ENCODE measurements at places on chromosomes 11 and 22. TPM values are rescaled to one million over a fixed set of nuclear protein-coding genes. Genes with fewer than 3 reads are reported as not detected.
A peak's percentile ranks its signal among the peaks of the same experiment; 100 is the strongest.

Gene BARX2
- 0.10 TPM for total RNA-seq

- H3K27me3 ChIP-seq, result no peaks in the 10 kb centered on the region
- no peak for DNase-seq
- H3K36me3 ChIP-seq, result no peaks in the 10 kb centered on the region
- H3K4me3 ChIP-seq, result no peak overlapping the region
Observed at GRCh38 chr22:44802071-44802700, 49.8 kb downstream of the ARHGAP8 start.

GRCh38 chr22:21933413-21933812 is 19.2 kb downstream of the PPM1F start:
- DNase-seq, result no peak
- H3K4me1 ChIP-seq, result peaks cover 8% of the 10 kb centered on the region
- no peaks in the 10 kb centered on the region for H3K27me3 ChIP-seq
- no peaks in the 10 kb centered on the region for H3K36me3 ChIP-seq

GRCh38 chr11:100709233-100709957 is 22.3 kb downstream of the ARHGAP42 start:
- no peak overlapping the region for H3K27ac ChIP-seq
- H3K4me3 ChIP-seq, result no peak overlapping the region
- H3K27me3 ChIP-seq, result no peaks in the 10 kb centered on the region
- no peaks in the 10 kb centered on the region for H3K4me1 ChIP-seq
- no peak for DNase-seq

- H3K36me3 ChIP-seq, result no peaks in the 10 kb centered on the region
- no peak for DNase-seq
- H3K27me3 ChIP-seq, result no peaks in the 10 kb centered on the region
- peaks cover 9% of the 10 kb centered on the region for H3K4me1 ChIP-seq
Observed at GRCh38 chr22:23403152-23403719, 176.9 kb downstream of the IGLL1 start.

Gene FGF19
- 1.0 TPM for total RNA-seq

Gene CLTCL1
- 2.2 TPM for total RNA-seq

- peak overlapping the region; percentile 51 for H3K4me3 ChIP-seq
- H3K4me1 ChIP-seq, result peaks cover 31% of the 10 kb centered on the region
- peak; percentile 95 for DNase-seq
- H3K27me3 ChIP-seq, result no peaks in the 10 kb centered on the region
- no peaks in the 10 kb centered on the region for H3K36me3 ChIP-seq
- H3K27ac ChIP-seq, result peak overlapping the region; percentile 99
Observed at GRCh38 chr11:72040491-72041363, 39.6 kb downstream of the NUMA1 start.

Gene RGL4
- total RNA-seq, result not detected

- no peaks in the 10 kb centered on the region for H3K27me3 ChIP-seq
- H3K27ac ChIP-seq, result peak overlapping the region; percentile 45
- H3K4me3 ChIP-seq, result no peak overlapping the region
Observed at GRCh38 chr11:64229090-64229743, 1.1 kb upstream of the DNAJC4 start.

- H3K4me1 ChIP-seq, result no peaks in the 10 kb centered on the region
- no peaks in the 10 kb centered on the region for H3K27me3 ChIP-seq
- no peak for DNase-seq
- no peak overlapping the region for H3K4me3 ChIP-seq
Observed at GRCh38 chr22:45612940-45613339, 58.7 kb upstream of the ATXN10 start.

DNA sequence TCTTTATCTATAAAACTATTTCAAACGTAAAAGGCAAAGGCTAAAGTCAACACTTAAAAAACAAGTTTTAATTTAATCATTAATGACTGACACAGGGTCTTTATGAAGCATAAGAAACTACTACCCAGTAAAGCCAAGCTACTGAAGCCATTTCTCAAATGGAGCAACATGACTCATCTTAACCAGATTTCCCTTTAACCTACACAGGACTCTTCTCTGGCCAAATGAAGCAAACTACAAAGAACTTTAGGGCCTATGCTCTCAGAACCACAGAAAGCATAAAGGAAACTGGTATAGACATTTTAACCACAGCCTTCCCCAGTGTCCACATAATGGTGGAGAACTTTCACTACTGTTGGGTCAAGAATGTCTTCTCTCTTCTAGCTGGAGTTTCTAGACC is 34.7 kb downstream of the ALG9 start:
- no peak overlapping the region for H3K4me3 ChIP-seq
- peak overlapping the region; percentile 57 for H3K27ac ChIP-seq
- peaks cover 40% of the 10 kb centered on the region for H3K4me1 ChIP-seq
- peak; percentile 18 for DNase-seq

Gene MN1
- 3.2 TPM for total RNA-seq

Gene PANX3
- not detected for total RNA-seq

DNA sequence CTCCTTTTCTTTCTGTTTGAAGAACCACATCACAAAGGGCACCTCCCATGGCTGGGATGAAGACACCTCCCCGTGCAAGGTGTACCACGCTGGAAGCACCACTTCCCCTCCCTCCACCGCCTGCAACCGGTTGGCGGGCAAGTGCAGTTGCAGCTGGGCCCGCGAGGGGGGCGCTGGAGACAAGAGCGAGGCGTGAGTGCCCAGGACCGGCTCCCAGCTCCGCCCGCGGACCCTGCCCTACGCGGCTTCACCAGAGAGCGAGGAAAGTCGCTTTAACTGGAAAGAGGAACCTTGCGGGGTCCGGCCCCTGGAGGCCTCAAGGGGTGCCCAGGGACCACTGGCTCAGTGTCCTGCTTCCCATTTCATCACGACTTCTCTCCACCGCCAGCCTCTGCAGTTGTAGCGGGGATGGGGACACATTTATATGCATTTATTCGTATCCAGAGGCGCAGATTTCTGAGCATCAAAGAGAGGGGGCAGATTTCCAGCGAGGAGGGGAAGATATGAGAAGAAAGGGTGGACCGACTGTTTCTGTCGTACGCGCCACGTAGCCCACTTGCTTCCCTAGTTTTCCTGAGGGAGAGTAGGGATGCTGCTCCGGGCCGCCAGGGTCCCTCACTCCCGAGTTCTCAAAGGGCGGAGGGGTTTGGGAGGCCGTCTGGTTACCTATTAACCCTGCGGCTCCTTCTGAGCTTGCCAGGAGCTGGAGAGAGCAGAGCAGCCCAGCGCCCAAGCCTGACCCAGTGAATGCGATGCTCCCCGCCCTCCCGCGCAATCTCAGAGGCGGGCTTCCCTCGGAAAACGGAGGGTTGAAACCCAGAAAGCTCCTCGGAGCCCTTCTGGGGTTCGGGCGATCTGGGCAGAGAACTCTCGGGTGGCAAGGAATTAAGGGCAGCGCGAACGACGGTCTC is 3.5 kb downstream of the ESAM start:
- DNase-seq, result peak; percentile 94
- peaks cover 30% of the 10 kb centered on the region for H3K4me1 ChIP-seq
- H3K36me3 ChIP-seq, result no peaks in the 10 kb centered on the region
- H3K27me3 ChIP-seq, result peaks cover 67% of the 10 kb centered on the region
- no peak overlapping the region for H3K27ac ChIP-seq

DNA sequence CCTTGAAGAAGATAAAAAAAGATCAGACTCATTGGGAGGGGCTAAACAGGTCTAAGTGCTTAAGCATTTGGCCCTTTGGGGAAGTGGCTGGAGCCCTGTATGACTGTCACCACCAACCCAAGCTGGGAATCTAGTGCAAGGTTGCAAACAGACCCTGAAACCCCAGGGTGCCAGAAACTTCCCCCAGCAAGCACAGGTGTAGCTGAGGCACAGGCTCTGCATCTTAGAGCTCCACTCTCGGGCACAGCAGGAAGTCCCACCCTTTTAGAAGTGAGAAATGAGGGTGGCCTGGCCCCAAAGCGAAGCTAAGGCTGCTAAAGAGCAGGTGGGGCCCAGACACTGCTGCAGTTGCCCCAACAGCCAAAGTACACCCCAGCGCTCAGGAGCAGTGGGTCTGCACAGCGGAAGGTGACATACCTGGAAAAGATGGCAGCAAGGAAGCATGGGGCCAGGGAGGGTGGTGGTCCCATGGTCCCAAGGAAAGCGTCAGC is 5.8 kb upstream of the KDM2A start:
- no peak overlapping the region for H3K4me3 ChIP-seq
- no peaks in the 10 kb centered on the region for H3K27me3 ChIP-seq
- no peak for DNase-seq

GRCh38 chr11:3167143-3168119 is 2.3 kb upstream of the OSBPL5 start:
- no peak for DNase-seq
- no peak overlapping the region for H3K4me3 ChIP-seq
- no peaks in the 10 kb centered on the region for H3K4me1 ChIP-seq
- no peaks in the 10 kb centered on the region for H3K36me3 ChIP-seq
- no peak overlapping the region for H3K27ac ChIP-seq
- peaks cover 54% of the 10 kb centered on the region for H3K27me3 ChIP-seq

GRCh38 chr11:73759610-73760134 is 1.2 kb downstream of the RAB6A start:
- peak overlapping the region; percentile 86 for H3K4me3 ChIP-seq
- H3K36me3 ChIP-seq, result no peaks in the 10 kb centered on the region
- H3K27ac ChIP-seq, result peak overlapping the region; percentile 99
- no peaks in the 10 kb centered on the region for H3K27me3 ChIP-seq
- DNase-seq, result peak; percentile 15

DNA sequence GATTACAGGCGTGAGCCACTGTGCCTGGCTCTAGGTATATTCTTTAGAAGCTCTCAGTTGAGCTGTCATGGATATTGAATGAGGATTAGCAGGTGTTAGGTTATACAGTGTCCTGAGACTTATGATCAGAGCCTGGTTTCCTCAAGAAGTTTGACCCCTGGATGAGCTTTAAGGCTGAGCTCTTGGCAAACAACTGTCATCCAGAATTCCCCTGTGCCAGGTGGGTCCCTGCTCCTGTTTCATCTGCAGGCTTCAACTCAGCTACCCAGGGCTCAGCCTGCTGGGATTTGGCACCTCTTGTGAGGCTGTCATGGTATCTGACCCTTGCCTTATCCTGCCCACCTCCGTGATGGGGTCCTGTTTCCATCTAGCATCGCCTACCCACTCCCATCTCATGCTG is 24.3 kb downstream of the SERPINH1 start:
- no peaks in the 10 kb centered on the region for H3K27me3 ChIP-seq
- no peak overlapping the region for H3K27ac ChIP-seq
- H3K4me1 ChIP-seq, result peaks cover 26% of the 10 kb centered on the region
- no peak overlapping the region for H3K4me3 ChIP-seq
- no peak for DNase-seq
- H3K36me3 ChIP-seq, result no peaks in the 10 kb centered on the region

Gene UBASH3B
- 5.2 TPM for total RNA-seq

DNA sequence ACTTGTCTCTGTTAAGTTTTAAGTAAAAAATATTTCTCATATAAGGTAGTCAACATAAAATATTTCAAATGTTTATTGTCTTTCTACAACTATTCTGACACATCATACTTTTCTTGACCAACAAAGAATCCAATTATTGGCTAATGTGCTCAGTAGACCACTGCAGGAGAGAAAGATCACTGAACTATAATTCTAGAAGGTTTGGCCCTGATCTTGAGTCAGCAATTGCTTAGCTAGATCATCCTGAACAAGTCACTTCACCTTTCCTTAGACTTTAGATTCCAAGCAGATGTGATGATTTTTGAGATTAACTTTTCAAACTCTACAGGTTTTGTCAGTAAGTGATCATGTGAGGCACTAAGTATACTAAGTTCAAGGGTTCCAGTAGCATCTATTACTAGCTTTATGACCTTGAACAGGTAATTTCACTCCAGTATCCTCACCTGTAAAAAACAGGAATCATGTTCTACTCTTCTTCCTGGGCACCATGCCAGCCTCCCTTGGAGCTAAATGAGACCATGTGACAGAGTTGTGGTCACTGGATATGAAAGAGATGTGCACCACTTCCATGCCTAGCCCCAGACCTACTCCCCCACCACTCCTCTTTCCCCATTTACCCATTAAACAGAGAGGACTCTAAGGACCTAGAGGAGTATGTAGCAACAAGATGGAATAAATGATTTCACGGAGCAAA is 17.3 kb downstream of the PGM2L1 start:
- no peaks in the 10 kb centered on the region for H3K4me1 ChIP-seq
- H3K36me3 ChIP-seq, result no peaks in the 10 kb centered on the region
- DNase-seq, result peak; percentile 6
- no peak overlapping the region for H3K4me3 ChIP-seq
- H3K27me3 ChIP-seq, result no peaks in the 10 kb centered on the region
- H3K27ac ChIP-seq, result no peak overlapping the region

Gene KIAA1671
- total RNA-seq, result 26.5 TPM

DNA sequence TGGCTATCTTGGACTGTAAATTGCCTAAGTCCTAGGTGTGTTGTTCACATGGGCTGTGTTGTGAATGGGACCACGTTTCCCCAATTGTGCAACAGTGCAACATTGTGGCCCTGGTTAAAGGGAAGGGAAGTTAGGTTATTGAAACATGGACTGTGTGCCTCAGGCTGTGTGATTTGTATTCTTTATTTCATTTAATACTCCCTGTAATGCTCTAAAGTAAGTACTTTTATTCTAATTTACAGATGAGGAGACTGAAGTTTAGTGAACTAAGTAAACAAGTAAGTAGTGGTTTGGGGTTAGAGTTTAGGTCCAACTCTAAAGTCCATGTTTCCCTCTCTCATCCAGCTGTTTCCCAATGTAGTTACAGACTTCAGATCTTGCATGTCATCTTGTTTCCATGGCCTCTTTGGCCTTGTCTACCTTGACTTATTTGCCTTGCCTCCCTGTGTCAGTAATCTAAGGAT is 77.7 kb downstream of the STIM1 start:
- H3K4me3 ChIP-seq, result no peak overlapping the region
- no peaks in the 10 kb centered on the region for H3K27me3 ChIP-seq
- no peaks in the 10 kb centered on the region for H3K36me3 ChIP-seq
- H3K4me1 ChIP-seq, result peaks cover 16% of the 10 kb centered on the region

DNA sequence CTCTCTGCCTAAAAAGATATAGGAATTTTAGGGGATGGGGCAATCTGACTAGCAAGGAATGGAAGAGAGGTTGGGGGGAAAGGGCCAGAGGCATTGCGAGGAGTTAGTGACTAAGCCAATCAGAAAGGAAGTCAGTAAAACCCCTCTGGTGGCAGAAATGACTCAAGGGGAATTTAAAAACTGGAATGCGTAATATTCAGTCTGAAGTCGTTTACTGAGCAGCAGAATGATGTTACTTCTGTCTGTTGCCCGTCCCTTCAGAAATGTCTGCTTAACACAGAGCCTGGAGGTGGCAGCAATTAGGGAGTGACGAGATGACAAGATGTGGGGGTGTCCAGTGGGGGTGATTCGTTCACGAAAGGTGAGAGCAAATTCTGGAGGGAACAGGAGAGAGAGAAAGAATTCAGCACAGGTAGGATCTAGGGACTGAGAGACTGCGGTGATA is 107.7 kb upstream of the CLMP start:
- H3K27me3 ChIP-seq, result peaks cover 38% of the 10 kb centered on the region
- peak; percentile 17 for DNase-seq
- H3K36me3 ChIP-seq, result no peaks in the 10 kb centered on the region
- H3K4me1 ChIP-seq, result peaks cover 13% of the 10 kb centered on the region
- H3K4me3 ChIP-seq, result no peak overlapping the region
- no peak overlapping the region for H3K27ac ChIP-seq

- no peak overlapping the region for H3K4me3 ChIP-seq
- peak overlapping the region; percentile 73 for H3K27ac ChIP-seq
- DNase-seq, result no peak
- H3K4me1 ChIP-seq, result peaks cover 42% of the 10 kb centered on the region
- H3K27me3 ChIP-seq, result no peaks in the 10 kb centered on the region
Observed at GRCh38 chr11:117815262-117815803, 9.2 kb downstream of the FXYD2 start.

Data from hepatocyte (in vitro differentiated cells).